ENCODE measurements at places on chromosomes 4 and X.

DNA sequence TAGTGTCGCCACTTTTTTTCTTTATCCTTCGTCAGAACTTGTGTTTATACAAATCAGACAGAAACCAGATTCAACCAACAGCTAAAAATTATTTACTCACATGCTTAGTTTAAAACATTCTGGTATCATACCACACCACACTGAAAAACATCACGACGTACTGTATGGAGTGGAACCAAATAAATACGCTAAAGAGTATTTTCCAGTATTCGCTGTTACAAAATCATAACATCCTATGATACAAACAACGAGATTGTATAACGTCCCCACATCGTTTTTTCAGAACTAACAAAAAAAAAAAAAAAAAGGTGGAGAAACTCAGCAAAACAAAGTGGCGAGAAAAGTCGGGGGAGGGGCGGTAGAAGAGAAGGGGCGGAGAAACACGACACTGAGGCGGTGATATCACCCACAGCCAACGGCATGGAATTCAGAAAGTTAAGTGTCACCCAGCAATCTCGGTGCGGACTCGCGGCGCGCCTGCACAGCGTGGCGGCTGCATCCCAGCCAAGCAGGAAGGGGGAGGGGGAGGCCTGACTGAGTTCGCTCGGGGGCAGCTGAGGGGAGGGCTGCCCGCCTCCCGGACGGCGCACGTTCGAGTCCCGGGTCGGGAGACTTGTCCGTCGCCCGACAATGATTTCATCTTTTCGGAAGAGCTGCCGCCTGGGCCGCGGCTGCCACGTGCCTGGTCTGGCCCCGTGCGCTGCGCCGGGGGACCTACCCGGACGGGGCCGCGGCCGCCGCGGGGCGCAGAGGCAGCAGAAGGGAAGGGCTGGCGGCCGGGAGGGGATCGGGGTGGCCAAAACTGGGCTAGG is 920 bp downstream of the SETD7 start:
- DNase-seq: peak; percentile 94

DNA sequence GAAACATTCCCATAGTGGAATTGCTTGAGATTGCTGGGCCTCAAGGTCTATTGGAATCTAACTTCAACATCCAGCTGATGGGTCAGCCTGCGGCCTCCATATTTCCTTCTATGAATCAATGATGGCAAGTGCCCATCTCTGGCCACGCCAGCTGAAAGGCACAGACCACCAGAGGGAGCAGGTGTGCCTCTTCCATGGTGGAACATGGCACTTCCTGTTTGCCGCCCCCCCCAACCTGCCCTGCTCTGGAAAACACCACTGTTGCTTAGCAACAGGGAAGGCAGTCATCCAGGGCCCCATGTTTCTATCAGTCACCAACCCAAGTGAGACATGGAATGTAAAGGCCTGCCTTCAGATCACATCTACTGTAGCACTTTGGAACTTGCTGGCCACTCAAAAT is 11.6 kb downstream of the PAGE4 start:
- no peak for DNase-seq

DNA sequence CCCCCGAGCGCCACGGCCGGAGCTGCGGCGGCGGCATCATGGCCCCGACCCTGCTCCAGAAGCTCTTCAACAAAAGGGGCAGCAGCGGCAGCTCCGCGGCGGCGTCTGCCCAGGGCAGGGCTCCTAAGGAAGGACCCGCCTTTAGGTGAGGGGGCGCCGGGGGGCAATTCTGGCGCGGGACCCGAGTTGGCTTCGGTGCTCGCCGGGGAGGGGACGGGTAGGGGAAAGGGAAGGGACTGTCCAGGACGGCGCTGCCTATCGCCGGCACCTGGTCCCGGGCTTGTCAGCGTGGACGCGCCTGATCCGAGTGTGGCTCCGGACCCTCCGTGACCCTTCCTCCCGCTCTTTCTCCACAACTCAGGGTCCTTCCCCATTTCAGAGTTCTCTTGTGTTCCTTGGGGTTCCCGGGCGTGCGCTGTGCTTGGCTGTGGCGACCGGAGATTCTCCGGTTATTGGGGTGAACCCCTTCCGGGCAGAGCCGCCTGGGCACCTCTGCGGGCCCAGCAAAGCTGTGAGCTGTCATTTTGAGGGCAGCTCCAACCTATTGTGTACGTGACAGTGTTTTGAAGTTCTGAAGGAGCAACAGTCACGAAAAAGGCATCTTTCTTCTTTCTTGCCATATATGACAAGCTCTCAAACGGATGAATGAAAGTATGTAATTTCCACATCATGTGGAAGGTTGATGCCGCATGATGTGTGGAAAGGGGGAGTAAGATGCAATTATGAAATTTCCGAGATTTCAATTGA is 522 bp downstream of the FNIP2 start:
- peak; percentile 17 for DNase-seq

DNA sequence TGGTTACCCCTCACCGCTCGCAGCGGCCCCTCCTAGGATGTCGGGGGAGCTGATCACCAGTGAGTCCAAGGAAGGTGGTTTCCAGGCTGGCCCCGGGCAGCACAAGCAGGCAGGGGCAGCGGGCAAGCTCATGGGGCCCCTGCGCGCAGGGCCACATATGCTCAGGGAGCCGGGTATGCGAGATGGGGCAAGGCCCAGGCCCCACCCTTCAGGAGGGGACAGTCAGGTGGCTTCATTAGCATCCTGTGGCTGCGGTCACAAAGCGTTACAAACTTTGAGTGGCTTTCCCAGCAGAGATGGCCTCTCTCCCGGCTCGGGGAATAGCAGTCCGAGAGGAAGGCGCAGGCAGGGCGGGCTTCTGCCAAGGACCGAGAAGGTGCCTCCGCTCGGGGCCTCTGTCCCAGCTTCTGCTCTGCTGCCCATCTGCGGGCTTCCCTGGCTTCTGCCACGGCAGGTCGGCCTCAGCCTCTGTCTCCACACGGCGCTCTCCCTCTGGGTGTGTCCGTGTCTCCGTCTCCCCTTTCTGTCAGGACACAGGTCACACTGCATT is 13.5 kb downstream of the ABCD1 start:
- no peak for DNase-seq

- no peak for DNase-seq
Observed at GRCh38 chrX:22124098-22124497, 92.0 kb downstream of the PHEX start.

DNA sequence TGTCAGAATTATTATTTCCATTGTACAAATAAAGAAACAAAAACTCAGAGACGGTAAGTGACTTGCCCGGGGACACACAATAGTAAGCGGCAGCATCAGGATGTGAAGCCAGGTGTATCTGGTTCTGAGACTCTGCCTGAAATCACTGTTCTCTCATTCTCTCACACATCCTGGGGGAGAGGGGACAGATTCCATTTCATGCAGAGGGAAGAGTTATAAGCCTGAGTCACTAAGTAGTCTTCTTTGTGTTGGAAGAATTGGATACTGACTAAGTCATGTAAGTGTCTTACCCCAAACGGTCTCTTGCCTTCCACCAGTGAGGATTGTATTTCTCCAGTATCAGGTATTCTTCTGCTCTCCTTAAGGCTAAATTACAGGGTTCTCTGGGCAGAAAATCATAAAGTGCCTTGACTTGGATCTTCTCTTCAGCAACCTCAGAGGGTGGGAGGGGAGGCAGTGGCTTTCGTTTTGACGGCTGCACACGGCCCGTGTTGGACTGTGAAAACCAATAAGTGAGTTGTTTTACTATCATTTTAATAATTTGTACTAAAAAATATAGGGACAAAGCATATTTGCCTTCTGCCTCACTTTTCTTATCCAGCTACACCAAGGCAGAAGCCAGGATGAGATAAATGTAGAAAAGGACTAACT is 21.9 kb downstream of the TXK start:
- no peak for DNase-seq

- no peak for DNase-seq
Observed at GRCh38 chr4:88291003-88291402, 6.6 kb upstream of the PPM1K start.

GRCh38 chr4:176607807-176608206 is 184.9 kb downstream of the VEGFC start:
- DNase-seq: no peak

DNA sequence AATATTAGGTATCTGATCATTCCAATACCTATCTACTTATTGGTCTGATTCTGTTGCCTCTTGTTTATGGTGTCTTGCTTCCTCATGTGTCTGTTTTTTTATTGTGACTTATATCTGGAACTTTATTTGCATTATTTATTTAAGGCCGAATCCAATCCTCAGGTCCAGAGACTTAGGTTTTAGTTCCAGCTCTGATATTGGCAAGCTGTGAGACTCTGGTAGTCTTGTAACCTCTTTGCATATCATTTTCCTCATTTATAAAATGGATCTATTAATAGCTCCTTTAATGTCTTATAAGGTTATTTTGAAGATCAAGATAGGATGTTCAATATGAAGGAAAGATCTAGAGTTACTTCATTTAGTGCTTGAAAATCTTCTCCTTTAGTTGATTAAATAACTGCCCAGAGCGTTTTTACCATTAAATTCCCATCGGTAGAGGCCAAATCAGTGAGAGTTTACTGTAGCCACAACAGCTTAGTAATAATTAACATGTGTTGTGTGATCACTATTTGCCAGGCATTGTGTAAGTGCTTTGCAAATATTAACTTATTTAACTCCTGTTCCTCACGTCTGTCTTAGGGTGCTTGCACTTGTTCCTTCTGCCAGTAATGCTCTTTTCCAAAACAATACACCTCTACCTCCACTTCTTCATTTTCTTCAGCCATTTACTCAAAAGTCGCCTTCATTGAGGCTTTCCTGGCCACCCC is 82.2 kb downstream of the CC2D2A start:
- no peak for DNase-seq

GRCh38 chr4:82954212-82954611 is 53.7 kb downstream of the THAP9 start:
- no peak for DNase-seq

- DNase-seq: no peak
Observed at GRCh38 chr4:181193131-181193930, 1049.9 kb upstream of the TENM3 start.

DNA sequence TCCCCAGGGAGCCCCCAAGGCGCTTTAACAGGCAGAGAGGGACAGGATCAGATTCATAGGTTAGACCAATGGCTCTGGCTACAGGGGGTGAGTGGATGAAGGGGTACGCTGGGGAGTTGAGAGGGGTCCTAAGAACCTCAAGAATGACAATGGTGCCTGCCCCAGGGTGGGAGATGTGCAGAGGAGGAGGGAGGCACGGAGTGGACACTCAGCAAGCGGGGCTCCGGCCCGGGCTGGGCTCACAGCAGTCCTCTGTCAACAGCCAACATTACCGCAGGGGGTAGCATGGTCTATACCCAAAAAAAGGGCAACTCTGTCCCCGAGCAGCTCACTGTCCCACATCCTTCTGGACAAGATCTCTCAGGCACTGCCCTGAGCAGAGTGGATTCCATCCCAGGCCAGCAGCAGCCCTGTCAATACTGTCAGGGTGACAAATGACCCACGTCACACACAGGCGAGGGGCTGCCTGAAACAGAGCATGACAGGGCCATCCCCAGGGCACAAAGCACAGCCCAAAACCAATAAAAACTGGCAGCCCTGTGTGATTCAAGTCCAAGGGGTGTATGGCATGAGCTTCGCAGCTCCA is 47.7 kb upstream of the PPP2R2C start:
- DNase-seq: no peak

GRCh38 chrX:13936521-13937225 is 93.0 kb downstream of the GEMIN8 start:
- no peak for DNase-seq

GRCh38 chrX:12956704-12957534 is 18.0 kb upstream of the TMSB4X start:
- DNase-seq: no peak

DNA sequence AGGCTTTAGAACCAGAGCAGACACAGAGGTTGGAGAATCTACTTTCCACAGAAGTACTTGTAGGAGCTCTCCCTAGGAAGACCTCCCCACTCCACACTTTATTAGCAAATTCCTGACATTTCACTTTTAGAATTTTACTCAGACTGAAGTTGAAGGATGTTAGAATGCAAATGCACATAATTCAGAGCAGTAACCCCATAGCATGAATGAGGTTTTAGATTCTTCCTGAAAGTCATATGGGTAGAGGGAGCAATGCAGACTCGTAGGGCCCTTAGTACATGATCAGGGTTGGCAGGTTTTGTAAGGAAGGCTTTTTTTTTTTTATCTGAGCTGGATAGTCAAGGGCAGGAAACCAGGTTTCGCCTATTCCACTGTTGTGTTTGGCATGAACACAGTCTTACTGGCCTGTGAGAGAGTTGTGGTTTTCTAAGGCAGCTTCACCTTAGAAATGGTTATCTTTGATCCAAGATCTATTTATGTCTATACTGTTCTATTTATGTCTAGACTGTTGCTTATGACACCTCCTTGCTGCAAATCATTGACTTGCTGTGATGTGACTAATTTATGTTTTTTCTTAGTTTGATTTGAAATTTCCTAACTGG is 48.9 kb downstream of the SPATA18 start:
- DNase-seq: no peak

DNA sequence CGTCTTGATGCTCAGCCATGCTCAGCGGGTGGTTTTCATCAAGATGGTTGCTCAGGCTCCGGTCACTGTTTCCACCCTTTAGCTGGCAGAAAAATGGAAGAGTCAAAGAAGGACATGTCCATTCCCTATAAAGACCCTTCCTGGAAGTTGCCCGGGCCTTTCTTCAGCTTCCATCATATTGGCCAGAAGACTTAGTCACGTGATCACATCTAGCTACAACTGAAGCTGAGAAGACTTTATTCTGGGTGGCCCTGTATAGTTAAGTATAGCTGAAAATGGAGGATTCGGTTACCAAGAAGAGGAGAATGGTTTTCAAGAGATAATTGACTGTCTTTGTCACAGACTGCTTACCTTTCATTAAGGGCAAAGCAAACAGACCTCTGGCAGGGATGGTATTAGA is 296.7 kb upstream of the CASK start:
- DNase-seq: no peak

- DNase-seq: no peak
Observed at GRCh38 chr4:85736571-85736970, 261.6 kb downstream of the ARHGAP24 start.

DNA sequence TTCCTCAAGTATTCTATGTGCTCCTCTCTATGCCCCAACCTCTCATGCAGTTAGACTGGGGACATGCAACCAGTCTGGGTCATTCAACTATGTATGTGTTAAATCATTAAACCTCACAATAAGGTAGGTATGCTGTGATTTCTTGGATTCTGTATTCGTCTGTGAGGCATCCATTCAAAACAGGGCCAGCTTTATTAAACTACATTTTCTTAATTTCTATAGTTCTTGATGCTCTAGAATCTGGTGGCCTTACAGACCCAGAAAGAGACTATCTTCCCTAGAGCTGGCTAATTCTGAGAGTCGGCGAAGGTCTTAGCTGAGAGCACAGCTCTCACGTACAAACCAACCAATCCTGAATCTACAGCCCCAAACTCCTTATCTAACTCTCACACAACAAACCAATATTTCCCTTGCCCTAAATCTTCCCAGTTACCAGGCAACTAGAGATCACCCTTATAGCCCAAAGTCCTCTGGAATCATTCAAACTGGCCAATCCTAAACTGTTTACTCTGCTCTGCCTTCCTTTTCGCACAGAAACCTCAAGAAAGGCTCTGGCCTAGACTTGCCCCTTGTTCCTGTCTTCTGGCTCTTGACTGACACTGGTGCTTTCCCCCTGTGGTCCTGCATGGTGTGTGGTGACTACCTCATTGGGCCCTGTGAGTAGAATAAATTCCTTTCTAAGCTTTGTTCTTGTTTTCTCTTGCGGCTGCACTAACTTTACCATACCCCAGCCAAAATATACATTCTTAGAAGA is 203.5 kb upstream of the TET2 start:
- DNase-seq: no peak

- DNase-seq: no peak
Observed at GRCh38 chr4:148305751-148306150, 136.5 kb downstream of the NR3C2 start.
